ENCODE measurements at places on chromosomes 13 and 19.

DNA sequence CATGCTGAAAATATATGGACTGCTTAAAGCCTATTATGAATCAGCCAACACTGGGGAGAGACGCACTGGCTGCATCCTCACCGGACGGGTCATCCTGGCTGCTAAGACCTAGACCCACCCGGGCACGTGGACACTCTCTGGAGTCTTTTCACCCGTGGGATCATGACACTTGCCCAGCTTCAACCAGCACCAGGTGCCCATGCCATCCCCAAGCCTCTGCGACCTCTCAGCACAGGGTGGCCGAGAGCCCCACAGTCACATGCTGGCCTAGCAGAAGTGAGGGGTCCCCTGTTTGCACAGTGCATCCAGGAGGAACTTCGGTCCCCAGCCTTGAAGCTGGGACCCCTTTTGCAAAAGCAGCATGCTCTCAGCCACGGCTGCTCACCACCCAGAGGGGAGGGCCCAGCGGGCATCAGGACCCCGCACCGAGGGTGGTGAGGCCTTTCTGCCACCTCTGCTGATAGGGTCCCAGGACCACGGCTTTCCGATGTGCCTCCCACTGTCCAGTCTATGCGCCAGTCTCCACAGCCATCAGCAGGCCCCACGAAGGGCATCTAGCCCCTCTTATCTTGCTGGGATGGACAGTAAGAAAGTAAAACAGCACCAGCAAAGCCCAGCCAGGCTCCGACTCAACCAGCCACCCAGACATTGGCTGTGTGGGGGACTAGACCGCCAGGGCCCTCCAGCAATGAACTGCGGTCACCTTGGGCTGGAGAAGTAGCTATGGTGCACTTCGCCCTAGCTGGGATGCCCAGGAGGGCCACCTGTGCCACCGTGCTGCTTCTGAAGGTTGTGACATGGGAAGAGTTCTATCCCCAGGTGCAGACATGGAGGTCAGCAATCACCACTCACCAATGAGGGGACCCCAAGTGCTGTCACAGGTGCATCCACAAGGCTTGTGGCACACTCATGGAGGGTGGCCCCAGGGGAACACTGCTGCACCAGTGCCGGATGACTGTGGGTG is 73.1 kb downstream of the CEBPG start:
- no peak for DNase-seq

DNA sequence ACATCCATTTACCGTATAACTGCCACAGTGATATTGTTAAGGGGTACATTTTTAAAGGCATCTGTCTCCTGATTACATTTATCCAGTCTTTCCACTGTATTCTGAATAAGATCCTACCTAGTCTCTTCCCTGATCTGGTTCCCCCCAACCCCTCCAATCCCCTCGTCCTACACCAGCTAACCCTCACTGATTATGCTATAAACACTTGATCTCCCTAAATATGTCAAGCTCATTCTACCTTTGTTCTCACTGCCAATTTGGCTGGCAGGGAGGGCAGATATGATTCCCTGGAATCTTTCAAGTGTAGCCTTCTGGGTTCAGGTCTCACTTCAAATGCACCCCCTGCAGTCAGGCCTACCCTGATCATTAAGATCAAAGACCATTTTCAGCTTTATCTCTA is 1379.8 kb upstream of the MIR17HG start:
- no peak for DNase-seq

DNA sequence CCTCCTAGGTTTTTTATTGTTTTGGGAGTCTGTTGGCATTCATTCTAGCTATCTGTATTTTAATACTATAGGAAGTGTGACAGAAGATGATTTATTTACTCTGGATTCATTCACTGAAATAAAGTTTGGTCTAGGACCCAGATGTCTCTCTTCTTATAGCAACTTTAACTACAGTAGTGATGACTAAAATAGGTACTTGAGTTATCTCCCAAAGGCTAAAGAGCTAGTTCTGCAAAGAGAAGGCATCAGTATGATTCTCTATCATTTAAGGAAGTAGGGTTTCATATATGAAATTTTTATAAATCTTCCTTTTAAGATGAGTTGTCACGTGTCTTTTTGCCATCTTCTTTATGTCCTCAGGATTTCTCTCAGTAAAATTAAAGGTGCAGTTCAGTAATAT is 507.4 kb downstream of the KCTD12 start:
- no peak for DNase-seq

DNA sequence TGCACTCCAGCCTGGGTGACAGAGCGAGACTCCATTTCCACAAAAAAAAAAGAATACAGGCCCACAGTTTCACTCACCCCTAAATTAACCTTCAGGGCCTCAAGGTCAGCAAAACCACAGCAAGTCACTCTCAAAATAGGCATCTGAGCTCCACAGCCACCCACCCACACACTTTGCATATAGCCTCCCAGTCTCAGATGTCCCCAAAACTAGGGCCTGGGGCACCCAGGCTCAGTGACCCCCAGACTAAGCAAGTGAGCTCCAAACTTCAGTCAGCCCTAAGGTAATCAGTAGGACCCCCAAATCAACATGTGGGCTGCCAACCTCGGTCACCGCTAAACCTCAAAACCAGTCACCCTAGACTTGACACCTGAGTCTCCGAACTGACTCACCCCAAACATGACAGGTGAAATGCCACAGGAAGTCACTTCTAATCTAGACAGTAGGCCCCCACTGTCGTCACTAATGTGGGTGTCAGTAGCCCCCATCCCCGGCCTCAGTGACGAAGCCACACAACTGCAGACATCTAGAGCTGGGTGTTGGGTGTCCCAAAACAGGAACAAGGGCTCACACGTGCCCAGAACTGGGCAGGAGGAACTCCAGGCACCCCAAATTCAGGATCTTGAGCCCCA is 13.9 kb downstream of the RABAC1 start:
- peak; percentile 83 for DNase-seq

DNA sequence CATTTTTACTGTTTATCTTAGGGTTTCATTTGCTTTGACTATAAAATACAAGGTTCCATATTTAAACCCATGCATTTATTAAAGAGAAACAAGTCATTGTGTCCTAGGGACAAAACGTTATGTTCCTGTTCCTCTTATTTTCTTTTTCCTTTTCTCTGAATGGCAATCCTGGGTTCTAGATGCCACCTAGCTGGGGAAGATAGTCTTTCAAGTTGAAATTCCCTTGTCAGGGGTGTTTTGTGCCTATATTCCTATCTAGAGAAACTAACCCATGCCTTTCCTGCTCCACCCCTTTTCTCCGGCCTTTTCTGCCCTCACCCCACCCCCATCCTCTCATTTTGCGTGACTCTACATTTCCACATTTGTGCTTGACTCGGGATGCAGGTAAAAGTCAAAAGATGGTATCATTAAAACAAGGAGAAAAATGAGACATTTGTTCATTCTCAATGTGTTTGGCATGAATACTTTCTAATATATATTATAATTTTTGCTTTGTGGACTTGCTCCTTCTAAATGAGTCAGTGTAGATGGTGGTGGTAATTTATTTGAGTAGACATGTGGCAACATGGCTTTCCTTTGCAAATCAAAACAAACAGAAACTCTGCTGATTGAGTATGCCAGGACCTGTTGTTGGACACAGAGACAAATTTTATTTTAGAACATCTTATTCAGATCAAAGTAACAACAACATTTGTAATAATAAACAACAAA is 26.8 kb upstream of the STARD13 start:
- no peak for DNase-seq

- no peak for DNase-seq
Measured at GRCh38 chr13:113636266-113636963, 21.6 kb downstream of the ATP4B start.

DNA sequence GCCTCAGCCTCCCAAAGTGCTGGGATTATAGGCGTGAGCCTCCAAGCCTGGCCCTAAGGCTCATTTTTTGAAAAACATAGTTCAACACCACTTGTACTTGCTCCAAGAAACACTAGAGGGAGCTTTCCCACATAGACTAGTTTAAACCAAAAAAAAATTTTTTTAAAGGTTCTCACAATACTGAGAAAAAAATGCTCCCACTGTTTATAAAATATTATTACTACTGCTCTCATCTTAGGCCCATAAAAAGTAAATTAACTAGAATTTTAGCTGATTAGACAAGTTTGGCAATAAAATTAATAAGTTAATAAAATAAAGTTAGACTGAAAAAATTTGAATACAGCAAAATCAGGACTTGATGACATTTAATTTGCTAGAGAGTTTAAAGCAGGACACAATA is 109.5 kb downstream of the TBC1D4 start:
- DNase-seq = no peak

DNA sequence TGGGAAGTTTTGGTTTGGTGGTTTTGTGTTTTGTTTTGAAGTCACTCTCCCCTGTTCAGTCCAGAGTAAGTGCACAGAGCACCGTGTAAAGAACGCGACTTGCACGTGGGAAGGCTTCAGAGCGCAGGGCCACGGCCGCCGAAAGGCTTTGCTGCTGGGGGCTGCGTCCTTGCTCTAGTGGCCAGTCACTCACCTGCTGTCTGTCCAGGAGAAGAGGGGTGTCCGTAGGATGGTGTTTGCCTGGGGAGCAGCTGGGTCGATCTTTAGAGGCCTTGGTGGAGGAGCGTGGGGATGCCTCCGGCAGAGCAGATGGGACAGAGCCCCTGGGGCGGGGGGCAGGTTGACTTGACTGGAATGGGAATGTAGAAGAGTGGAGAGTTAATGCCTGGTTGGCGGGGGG is 116.6 kb upstream of the MCF2L start:
- no peak for DNase-seq

DNA sequence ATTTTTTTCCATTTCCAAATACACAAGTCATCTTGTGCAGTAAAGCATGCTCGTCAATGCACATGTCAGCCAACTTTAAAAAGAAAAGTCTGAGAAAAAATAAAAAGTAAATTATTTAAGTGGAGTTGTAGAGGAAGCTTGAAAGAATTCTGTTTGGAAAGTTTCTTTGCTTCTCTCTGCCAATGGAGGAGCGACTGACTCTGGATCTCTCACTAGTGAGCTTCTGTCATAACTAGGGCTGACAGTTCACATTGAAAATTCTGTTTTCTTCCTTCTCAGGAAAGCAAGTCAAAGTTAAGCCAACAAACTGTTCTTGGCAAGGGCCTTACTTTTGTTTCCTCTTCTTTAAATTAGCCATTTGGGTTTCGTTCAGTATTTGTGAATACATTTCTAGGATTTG is 298.2 kb downstream of the POU4F1 start:
- DNase-seq = no peak
